Kidney tubule cell (primary cell): ENCODE measurements at places on chromosomes 1 and 21.

- DNase-seq, result peak; percentile 41
Observed at GRCh38 chr1:84344286-84344685, 42.8 kb downstream of the SAMD13 start.

DNA sequence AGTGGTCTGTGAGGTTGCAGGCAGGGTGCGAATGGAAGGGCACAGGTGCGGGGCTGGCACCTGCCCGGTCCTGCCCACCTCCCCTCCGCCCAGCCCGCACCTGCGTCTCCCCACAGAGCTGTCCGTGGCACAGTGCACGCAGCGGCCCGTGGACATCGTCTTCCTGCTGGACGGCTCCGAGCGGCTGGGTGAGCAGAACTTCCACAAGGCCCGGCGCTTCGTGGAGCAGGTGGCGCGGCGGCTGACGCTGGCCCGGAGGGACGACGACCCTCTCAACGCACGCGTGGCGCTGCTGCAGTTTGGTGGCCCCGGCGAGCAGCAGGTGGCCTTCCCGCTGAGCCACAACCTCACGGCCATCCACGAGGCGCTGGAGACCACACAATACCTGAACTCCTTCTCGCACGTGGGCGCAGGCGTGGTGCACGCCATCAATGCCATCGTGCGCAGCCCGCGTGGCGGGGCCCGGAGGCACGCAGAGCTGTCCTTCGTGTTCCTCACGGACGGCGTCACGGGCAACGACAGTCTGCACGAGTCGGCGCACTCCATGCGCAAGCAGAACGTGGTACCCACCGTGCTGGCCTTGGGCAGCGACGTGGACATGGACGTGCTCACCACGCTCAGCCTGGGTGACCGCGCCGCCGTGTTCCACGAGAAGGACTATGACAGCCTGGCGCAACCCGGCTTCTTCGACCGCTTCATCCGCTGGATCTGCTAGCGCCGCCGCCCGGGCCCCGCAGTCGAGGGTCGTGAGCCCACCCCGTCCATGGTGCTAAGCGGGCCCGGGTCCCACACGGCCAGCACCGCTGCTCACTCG is 23.3 kb downstream of the FTCD start:
- no peak for DNase-seq

- DNase-seq, result no peak
Observed at GRCh38 chr1:34915521-34915920, 13.9 kb downstream of the DLGAP3 start.

DNA sequence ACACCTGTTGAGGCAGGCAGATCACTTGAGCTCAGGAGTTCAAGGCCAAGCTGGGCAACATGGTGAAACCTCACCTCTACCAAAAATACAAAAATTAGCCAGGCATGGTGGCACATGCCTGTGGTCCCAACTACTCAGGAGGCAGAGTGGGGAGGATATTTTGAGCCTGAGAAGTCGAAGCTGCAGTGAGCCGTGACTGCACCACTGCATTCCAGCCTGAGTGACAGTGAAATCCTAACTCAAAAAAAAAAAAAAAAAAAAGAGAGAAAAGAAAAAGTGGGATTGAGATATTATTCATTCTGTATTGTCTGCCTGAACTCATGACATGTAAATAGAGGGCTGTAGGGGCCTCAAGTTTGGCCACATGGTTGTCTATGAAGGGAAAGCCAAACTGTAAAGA is 37.3 kb downstream of the WNT2B start:
- peak; percentile 93 for DNase-seq

DNA sequence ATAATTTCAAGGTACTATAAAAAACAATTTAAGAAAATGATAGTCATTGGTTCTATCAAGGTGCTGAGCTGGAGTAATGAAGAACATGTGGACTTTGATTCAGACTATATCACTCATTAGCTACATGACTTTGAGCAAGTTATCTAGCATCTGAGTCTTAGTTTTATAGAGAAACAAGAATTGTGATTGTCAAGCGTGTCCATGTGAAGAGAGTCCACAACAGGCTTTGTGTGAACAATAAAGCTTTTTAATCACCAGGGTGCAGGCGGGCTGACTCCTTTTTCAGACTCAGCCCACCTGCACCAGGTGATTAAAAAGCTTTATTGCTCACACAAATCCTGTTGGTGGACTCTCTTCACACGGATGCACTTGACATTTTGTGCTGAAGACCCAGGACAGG is 26.6 kb upstream of the DMRTB1 start:
- no peak for DNase-seq

- DNase-seq, result no peak
Observed at GRCh38 chr1:248802454-248802853, 23.3 kb downstream of the SH3BP5L start.

DNA sequence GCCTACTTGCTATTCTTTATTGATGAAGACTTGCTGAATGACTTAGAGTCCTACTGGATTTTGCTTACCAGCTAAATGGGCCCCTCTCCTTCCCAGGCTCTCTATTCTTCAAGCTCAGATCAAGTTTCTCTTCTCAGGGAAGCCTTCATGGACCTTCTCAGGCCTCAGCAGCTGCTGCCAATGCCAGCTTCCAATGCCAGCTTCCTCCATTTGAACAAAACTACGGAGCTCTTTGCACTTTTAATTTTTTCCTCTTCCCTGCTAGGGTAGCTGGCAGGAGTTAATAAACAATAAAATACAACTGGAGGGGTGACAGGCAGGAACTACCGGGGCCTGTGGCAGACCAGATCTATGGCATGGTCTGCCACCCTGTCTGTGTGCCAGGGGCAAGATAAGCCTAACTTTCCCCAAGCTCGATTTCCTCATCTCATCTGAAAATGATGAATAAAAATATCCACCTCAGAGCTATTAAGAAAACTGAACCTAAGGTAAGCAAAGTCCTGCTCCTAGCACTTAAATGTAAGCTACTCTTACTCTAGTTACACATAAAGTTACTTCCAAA is 995 bp upstream of the IPO13 start:
- no peak for DNase-seq

GRCh38 chr1:179867493-179868330 is 9.9 kb downstream of the TOR1AIP2 start:
- DNase-seq, result peak; percentile 36

- no peak for DNase-seq
Observed at GRCh38 chr1:18160290-18160942, 52.8 kb downstream of the IGSF21 start.

- no peak for DNase-seq
Observed at GRCh38 chr1:202310746-202311145, 31.0 kb downstream of the UBE2T start.

- DNase-seq, result no peak
Observed at GRCh38 chr1:232562855-232563510, 67.0 kb downstream of the SIPA1L2 start.

- peak; percentile 63 for DNase-seq
Observed at GRCh38 chr1:17632541-17633184, 93.2 kb downstream of the ARHGEF10L start.

DNA sequence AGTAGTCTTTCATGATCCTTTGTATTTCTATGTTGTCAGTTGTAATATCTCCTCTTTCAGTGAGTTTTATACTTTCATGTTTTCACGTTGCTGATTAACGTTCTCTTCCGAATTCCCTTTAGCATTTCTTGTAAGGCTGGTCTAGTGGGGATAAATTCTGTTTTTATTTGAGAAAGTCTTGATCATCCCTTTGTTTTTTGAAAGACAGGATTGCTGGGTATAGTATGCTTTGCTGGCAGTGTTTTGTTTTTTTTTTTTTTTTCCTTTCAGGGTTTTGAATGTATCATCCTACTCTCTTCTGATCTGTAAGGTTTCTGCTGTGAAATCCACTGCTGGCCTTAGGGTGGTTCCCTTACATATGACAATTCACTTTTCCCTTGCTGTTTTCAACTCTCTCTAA is 74.4 kb downstream of the SCMH1 start:
- DNase-seq, result no peak

- DNase-seq, result peak; percentile 19
Observed at GRCh38 chr1:183003203-183003602, 20.0 kb upstream of the LAMC1 start.

DNA sequence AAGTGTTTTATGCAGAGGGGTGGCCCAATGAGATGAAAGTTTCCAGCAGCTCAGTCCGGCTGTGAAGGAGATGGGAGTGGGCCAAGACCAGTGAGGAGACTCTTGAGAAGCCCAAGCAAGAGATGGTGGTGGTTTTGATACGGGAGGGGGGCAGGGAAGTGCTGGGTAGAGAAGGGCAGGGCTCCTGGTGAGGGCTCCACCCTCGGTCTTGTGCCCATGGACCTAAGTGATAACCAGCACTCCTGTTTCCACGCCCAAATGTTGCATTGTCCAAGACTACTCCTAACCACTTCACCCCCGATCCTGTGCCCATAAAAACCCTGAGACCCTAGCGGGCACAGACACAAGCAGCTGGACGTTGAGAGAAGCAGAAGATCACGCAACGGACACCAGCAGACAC is 140.9 kb downstream of the MIS18A start:
- no peak for DNase-seq
